CD4-positive, CD25-positive, alpha-beta regulatory T cell (primary cell): ENCODE measurements at places on chromosomes 16 and 17. TPM values are rescaled to one million over a fixed set of nuclear protein-coding genes. Genes with fewer than 3 reads are reported as not detected.

- no peak for DNase-seq
Measured at GRCh38 chr16:50836121-50836621, 94.3 kb downstream of the CYLD start.

DNA sequence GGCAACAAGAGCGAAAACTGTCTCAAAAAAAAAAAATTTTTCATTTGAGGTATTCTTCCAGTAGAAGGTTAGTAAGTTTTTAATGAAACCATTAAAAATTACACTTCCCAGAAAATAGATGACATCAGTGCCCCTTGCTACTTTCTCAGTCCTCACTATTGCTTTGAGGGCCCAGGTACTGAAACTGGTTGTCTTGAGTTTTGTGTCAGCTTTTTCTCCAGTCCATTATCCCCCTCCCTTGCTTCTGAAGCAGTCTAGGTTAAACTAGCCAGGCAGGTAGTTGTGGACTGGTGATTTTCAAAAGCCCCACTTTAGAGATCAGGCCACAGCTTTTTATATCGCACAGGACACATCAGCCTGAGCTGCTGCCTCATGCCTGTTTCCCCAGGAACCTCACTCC, 10.9 kb downstream of the SMCR8 start:
- no peak for DNase-seq

DNA sequence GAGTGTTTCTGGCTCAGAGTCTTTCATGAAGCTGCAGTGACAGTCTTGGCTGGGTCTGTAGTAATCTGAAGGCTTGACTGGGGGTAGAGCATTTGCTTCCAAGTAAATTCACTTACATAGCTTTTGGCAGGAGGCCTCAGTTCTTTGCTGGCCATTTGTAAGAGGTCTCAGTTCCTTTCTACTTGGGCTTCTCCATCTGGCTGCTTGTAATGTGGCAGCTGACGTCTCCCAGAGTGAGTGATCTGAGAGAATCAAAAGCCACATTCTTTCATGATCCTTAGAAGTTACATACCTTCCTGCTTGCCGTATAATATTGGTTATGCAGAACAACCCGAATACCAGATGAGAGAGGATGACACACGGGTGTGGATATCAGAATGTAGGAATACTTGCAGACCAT, 39.8 kb downstream of the NF1 start:
- no peak for DNase-seq

- peak; percentile 79 for DNase-seq
Measured at GRCh38 chr17:44774271-44775135, 15.7 kb downstream of the ADAM11 start.

GRCh38 chr17:51770027-51770759, 388.3 kb downstream of the CA10 start:
- no peak for DNase-seq

DNA sequence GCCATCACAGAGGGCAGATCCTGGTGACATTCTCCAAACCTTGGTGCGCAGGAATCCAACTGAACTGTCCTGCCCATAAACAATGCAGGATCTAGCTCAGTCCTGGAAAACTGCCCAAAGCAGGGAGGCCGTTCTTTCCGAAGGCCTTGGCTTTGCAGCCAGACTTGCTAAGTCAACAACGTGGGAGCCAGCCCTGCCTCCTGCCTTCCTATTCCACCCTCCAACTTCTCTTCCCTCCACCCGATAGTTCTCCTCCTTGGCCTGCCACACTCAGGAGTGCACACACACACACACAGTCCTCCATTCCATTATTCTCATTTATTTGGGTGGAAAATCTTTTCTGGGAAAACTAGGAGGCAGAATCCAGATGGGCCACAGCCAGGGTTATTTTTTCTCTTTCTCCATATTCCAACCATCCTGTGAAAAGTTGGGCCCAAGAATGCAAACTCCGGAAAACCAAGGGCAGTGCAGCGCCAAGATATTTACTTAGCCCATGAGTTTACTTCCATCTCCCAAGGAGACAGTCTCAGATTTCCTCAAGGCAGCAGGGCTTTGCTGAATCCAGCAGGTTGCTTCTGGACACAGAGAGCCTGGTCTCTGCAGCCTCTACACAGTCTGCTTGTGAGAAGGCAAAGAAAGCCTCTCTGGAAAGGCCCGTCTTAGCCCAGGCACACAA, 15.8 kb downstream of the COPRS start:
- no peak for DNase-seq

- no peak for DNase-seq
Measured at GRCh38 chr17:64773836-64774761, 112.0 kb upstream of the SMURF2 start.

GRCh38 chr17:14296166-14296910, 4.5 kb upstream of the HS3ST3B1 start:
- no peak for DNase-seq

DNA sequence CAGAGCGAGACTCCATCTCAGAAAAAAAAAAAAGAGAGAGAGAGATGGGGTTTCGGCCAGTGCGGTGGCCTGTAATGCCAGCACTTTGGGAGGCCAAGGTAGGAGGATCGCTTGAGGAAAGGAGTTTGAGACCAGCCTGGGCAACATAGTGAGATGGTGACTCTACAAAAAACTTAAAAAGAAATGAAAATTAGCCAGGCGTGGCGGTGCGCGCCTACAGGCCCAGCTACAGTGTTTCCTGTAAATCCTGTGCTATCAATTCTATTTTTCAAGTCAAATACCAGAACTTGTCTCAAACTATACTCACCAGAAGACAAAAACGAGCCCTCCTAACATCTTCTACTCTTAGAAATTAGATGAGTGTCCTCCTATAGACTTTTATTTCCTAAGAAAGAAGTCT, 19.3 kb downstream of the UBE2O start:
- no peak for DNase-seq

DNA sequence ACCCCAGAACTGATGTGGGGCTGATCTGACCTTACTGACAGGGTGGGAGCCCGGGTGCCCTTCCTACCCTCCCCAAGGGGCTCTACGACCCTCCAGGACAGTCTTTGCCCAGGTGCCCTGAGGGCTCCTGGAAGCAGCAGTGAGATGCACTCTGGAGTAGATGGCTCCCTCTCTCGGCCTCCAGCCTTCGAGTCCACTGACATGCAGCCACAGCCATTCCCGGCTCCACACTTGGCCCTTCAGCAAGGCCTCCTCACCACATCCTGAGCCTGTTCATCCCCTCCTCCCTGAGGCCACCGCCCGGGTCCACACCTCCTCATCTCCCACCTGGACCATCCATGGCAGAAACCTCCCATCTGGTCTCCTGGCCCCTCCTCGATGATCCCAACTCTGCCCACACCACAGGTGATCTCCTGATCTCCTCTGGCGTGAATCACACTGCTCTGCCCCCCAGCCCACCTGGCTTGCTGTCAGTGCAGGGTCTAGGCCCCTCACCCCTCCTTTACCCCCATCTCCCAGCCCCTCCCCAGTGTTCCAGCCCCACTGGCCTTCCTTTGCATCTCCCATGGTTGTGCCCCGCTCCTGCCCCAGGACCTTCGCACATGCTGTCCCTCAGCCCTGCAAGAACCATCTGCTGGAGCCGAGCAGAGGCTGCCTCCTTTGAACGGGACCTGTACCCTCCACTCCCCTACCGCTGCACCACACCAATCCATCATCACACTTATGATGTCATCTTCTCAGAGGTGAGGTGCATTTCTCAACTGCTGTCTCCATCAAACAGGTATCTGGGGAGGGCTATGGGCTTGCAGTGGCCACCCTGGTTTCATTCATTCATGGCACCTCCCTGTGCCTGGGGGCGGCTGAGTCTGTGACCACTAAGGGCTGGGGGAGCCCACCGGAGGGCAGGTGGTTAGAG, 44.7 kb downstream of the SOCS1 start:
- no peak for DNase-seq

DNA sequence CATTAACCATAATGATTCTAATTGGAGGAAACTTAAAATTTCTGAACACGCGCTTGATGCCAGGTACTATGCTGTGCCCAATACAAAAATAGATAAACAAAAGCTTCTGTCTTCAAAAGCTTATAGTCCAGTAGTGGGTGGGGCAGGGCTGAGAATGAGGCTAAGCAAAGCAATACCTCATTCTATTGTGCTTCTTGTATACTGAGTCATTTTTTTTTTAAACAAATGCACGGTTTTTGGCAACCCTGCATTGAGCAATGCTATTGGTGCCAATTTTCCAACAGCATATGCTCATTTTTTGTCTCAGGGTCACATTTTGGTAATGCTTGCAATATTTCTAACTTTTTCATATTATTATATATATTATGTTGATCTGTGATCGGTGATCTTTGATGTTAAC, 34.7 kb upstream of the HNF1B start:
- no peak for DNase-seq

Gene FOXL1
- not detected for polyA plus RNA-seq

Gene MON1B
- 47.1 TPM for polyA plus RNA-seq

Gene C1QTNF1
- polyA plus RNA-seq, result not detected

Gene CTRB1
- polyA plus RNA-seq, result not detected

Gene ZG16B
- polyA plus RNA-seq, result 1.9 TPM

Gene AATF
- 89.8 TPM for polyA plus RNA-seq
